EL (cell line): ENCODE measurements at places on chromosomes 13 and 19.

DNA sequence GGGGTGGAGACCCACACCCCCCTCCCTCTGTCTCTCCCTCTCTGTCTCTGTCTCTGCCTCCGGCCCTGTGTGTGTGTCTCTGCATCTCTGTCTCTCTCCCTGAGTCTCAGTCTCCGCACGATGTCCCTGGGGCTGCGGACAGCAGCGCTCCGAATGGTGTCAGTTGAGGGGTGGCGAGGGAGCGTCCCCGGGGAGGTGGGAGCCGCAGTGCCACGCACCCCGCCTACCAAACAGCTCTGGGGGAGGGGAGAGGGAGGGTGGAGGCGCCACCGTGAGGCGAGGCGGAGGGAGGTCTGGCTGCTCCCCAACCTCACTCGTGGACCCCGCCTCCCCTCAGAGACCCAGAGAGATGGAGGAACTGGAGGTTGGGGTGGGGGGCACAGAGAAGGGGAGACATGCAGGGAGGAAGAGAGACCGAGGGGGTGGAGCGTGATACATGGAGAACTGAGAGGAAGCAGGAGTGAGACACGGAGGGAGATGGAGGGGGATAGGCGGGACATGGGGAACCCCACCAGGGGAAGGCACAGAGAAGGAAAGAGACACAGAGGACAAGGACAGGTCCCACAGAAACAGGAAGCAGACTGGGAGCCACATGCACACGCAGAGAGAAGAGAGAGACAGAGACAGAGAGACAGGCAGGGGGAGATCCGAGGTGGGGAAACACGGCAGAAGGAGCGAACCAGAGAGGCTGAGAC lies 7.2 kb downstream of the ERFL start:
- DNase-seq: no peak

- DNase-seq: no peak
Measured at GRCh38 chr19:6048348-6048747, 62.0 kb downstream of the RFX2 start.

DNA sequence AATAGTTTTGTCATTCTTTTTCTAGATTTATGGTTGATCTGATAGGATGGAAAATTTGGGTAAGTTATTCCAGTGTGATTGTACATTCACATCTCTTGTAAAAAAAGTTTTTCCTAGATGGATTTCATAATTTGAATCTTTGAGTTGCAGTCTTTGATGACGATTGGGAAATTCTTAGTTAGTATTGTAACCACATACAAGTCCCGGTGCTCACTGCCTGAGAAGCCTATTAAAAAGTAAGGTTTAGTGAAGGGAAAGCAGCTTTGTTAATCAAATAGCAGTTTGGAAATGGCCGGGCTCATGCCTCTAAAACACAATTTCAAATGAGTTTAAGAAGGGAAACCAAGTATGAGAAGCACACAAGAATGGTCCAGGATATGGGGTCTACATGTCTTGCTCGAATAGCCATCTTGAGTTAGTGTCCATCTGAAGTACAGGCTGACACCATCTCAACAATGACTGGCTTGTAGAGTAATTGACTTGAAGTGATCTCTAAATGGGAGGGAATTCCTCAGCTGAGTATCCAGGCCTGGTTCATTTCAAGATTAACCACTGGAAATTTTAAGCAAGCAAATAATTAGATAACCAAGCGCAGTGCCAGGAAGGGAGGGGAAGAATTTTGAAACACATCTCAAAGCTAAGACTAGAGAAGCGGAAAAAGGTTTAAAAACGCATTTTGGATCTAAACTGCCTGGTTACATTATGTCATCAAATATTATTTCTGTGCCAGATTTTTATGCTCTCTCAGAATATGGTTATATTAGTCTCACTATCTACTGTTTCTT lies 1145.6 kb upstream of the MIR17HG start:
- peak; percentile 1 for DNase-seq

DNA sequence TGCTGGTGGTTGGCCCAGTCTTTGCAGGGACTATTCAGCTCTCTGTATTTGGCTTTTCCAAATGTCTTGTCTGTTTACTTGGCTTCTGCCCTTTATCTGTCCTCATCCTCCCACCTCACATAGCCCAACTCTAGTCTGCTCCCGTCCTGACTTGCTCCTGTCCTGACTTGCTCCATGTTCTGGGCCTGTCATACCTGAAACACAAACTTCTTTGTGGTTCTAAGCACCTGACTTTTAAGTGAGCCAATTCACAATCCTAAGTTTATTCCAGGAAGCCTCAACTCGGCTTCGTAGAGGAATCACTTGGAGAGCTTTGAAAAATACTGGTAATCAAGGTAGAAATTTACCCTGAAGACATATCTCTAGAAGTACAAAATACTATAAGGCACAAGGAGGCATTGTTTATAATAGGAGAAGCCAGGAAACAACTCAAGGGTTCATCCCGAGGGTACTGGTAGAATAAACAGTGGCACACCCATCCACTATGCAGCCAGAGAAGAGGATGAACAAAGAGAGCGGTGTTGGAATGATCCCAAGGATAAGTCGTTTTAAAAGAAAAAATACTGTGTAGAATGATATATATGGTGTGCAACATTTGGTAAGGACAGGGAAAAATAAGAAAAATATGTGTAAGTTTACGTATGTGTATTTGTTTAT lies 284.5 kb downstream of the FGF14 start:
- no peak for DNase-seq

GRCh38 chr19:15587663-15588062 lies 27.4 kb upstream of the CYP4F8 start:
- no peak for DNase-seq

- no peak for DNase-seq
Measured at GRCh38 chr19:49730166-49730565, 32.9 kb downstream of the TSKS start.

DNA sequence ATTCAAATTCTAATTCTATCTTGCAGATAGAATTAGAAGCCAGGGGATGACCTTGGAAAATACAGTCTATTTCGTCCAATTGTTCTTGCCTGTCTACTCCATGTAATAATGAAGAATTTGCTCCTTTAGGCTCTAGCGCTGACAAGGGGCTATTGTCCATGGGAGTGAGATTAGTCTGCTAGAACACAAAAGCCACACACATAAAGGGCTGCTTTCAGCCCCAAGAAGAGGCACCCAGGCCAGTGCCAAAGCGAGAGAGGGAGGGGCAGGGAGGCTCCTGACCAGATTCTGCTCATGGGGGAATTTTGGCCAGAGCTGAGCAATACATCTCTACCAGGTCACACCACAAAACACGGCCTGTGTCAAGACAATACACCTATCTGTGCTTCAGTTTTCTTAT lies 1306.9 kb downstream of the UQCRFS1 start:
- no peak for DNase-seq

DNA sequence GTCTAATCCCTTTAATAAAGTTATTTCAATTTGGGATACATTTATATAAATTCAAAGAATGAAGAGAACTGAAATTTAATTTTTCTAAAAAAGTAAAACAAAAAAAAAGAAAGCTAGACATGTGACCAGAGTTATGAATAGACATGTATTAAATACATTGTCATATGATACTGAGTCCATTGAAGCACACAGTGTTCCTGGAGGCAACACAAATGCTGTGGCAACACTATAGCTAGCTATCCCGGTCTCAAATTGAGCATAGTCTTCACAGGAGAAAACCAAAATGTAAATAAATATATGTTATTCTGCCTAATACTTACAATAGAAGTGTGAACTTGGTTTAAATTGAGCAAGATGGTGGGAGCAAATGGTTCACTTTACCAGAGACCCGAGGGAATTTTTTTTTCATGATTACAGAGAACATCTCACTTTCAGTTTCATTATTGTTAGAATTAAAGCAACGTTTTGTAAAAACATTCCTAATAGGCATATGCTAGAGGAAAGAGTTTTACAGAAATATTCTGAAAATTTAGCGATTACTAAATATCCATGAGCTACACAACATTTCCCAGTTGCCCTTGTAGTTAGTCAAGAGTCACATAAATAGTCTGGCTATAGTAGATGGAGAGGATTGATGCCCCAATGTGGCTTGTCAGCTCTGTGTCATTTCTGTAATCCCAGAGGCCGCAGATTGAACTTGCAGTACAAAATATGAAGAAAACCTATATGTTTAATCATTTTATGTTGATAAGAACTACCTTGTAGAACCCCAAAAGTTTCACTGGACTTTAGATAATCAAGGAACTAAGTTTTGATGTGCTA lies 775.7 kb upstream of the SPRY2 start:
- DNase-seq: no peak

DNA sequence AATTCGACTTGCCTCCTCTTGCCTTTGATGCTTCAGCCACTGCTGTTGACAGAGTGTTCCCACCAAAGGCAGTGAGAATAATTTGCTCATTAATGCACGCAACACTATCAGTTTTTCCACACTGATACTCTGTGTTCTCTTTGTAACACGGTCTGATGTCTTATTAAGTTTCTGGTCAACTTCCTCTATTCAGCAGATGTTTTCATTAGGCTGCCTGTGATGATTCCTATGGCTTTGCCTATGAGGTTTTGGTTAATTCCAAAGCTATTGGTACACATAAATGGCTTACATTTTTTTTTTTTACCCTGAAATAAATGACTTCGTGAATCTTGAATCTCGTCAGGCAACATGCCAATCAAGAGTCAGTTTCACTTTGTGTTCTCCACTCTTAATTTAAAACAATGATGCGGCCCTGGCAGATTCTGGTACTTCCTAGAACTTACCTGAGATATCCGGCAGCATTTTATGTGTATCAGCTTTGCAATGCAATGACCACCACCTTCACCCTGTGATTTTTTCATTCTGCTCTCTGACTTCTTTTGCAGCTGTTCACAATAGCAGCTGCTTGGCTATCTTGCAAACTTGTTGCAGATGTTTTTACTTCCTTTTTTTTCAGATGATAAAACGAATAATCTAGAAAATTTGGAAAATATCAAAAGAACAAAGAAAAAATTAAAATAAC lies 27.5 kb upstream of the KL start:
- no peak for DNase-seq

DNA sequence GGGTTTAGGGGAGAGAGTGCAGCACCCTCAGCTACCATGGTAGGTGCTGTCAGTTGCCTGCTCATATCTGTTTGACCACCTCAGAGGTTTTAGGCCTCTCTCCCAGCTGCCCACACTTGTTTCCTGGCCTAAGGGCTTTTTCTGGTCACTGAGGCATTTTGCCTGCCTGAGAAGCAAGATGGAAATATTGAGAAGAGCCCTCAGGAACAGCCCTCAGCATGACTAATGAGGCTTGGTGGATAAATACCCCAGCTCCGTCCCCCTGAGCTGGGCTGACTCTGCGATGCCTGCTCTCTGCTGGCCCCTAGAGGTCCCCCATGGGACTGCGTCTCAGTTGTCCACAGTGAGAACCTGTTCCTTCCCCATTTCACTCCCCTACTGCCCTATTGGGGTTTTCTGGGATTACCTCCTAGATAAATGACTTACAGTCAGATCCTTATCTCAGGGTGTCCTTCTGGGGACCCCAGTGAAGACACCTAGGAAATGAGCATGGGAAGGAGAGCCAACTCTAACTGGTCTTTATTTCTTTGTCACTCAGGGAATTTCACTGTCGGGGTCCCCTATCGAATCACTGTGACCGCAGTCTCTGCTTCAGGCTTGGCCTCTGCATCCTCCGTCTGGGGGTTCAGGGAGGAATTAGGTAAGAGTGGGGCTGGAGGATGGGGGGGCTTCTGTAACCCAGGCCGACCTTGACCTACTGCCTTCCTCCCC lies 13.3 kb downstream of the PALM3 start:
- peak; percentile 44 for DNase-seq

DNA sequence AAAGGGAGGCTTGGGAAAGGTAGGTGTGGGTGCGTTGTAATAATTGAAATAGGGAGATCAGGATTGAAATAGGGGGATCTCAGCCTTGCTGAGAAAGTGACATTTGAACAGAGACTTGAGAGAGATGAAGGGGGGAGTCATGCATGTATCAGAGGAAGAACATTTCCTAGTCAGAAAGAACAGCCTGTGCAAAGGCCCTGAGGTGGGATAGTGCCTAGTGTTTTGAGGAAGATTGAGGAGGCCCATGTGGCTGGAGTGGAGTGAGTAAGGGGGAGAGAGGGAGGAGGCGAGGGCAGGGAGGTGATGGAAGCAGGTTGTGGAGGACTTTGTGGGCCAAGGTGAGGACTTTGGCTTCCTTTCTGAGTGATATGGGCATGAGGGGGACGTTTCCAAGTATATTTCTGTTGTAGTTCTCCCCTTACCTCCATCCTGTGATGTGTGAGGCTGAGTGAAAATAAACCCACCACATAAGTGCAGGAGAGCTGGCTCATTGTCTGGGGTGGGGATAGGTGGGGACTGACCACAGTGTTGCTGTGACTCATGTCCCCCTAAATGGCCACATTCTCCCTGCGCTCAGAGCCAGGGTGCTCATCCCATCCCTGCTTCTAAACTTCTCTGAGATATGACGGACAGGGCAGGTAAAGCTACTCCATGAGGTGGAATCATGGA lies 17.8 kb downstream of the ACTL9 start:
- no peak for DNase-seq

DNA sequence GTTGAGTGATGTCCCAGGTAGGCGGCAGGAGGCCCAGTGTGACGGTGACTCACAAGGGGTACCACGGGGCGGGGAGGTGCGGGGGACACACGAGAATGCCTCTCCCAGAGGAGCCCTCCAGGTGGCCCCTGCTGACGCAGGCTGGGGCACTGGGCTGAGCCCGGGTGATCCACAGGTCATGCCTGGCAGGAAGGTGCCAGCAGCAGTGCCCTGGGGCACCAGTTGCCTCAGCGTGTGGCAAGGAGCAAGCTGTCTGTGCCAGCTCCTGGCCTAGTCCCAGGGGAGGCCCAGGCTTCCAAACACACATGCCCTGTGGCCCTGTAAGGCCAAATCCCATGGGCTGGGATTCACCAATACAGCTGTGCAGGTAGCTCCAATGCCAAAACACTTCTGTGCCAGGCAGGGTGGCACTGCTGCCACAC lies 28.0 kb downstream of the AKT2 start:
- no peak for DNase-seq

DNA sequence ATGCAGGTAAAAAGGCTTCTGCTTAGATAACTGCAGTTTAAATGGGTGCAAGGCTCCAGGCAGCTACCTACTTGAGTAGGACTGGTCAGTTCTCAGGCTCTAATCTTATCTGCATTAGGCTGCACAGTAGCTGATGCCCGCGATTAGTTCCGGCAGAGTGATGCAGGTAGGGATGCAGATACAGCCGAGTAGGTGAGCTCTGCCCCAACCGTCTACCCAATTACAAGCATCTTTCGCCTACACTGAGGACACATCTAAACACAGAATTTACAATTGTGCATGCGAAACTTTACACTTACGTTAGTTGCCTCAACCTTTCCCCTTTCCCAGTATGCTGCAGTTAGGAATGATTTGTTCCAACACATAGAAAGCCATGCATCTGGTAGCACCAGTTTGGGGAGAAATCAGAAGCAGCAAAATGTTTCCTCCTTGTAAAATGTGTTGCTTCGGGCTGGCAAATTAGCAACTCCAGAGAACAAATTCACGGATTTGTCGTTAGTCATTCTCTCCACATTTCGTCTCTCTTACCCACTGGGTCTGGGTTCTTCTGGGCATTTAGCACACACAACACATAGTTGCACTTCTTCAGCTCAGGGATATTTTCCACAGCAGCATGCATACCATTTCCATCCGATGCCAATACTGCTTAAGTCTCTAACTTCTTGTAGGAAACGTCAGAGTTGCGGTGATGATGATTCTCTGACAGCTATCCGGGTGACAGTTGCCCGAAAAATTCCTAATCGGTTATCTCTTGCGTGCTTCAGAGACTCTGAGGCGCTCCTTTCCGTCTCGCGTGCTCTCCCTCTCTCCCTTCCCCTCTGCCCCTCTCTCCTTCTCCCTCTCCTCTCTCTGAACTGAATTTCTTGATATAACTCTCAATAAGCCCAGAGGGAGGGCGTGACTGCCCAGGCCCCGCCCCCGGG lies at the start of gene PCDH9:
Gene PCDH9 (minus strand): TSS at position 856 of the 923 bp plus-strand sequence. CDS start 1,896 bp downstream, outside the sequence.
- peak; percentile 6 for DNase-seq

GRCh38 chr13:110525328-110526319 lies 35.9 kb downstream of the RAB20 start:
- DNase-seq: no peak

GRCh38 chr13:66098931-66099628 lies 1131.1 kb downstream of the PCDH9 start:
- DNase-seq: peak; percentile 55
